ENCODE measurements at places on chromosomes 2 and 18.

DNA sequence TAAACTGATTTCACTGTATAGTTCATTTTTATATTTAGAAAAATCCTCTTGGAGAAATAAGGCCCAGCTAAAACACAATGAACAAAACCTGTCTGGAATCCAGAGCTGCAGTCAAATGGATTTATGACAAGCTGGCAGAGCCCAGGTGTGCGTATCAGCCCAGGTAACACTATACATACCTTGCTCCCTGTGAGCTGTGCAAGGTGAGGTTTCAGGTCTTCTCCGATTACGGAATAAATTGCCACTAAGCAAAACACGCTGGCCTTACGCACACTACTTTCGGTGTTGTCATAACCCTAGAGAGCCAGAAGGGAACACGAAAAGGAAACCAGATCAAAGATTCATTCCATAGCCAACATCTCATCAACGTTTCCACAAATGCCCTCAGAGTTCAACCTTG lies 61.9 kb upstream of the TFCP2L1 start:
- no peak for DNase-seq

GRCh38 chr2:33909945-33910695 lies 311.0 kb upstream of the FAM98A start:
- no peak for DNase-seq

DNA sequence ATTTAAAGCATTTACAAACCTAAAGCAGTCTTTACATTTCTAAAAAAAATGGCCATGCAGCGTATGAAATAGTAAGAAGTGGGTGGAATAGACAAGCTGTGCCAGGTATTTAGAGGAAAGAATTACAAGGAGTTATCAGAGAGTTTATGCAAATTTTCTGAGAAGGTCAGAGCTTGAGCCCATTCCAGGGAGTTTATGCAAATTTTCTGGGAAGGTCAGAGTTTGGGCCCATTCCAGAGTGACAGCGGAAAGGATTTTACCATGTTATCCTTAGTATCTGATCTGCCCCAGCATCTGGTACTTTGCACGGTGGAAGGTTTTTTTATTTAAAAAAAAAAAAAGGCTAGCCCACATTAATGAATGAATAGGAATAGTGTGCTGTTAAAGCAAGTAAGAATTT lies 1.4 kb upstream of the DOK6 start:
- DNase-seq: no peak

GRCh38 chr2:96329456-96329855 lies 4.3 kb downstream of the ITPRIPL1 start:
- no peak for DNase-seq

DNA sequence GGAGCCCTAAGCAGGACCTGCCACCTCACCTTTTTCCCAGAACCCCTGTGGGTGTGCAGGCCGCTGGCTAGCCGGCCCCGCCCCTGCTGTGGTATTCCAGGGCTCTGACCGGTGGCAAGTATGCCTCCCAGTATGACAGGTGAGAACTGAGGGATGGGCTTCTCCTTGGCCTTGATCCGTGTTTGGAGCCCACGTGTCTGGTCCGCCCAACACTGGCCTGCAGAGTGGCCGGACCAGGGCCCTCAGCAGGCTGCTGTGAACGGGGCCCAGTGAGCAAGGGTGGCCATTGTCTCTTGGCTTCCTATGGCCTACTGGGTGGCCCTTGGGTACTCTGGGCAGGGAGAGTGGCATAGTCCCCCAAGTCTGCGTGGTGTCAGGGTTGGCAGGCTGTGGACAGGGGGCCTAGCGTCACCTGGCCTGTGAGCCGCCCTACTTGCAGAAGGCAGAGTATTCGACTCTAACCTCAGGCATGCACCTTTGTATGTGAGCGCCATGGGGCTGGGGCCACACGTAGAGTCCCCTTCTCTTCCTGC lies 1.8 kb downstream of the RNPEPL1 start:
- no peak for DNase-seq
